ENCODE measurements at places on chromosomes 5 and 9.

DNA sequence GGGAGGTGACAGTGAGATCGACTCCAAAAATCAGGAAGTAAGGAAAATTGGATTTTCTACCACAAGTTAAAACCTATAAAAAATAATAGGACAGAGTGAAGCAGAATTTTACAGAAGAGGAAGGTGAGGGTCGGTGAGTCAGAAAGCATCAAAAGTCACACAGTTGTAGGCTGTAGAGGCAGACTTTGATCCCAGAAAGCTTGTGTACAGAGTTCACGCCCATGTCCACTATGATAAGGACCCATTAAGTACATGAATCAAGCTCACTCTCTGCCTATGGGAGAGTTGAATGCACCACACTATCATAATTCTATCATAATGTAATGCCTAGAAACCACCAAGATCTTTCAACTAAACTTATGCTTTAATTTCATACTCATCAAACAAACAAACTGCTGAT is 291.2 kb downstream of the PRELID2 start:
- DNase-seq: peak; percentile 21

DNA sequence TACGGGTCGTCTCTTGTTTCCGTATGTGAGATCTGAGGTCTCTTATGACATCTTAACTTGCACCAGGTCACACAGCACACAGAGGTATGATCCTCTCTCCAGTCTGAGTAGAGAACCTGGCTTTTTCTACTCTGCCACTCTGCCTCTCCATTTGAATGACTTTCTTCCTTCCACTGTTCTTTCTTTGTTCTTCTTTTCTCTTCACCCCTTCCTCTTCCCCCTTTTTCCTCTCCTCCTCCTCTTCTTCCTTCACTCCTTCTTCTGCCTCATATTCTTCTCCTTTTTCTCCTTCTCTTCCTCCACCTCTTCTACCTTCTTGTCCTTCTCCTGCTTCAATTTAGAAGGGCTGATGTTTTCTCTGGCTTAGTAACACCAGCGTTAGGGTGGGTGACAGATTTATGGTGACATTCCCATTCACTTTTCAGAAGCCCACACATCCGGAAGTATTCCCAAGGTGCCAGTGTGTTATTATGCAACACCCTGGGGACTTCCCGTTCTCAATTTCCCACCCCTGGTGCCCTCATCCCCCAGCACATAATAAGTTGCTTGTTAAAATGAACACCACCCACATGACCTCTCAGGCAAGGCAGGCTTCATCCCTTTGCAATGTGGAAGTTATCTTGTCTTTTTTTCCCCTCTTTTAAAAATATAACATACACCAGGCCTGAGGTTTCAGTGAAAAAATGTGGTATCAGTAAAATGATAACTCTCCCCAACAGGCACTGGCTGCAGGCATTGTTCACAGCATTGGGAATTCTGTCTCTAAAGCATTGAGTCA is 122.0 kb downstream of the PAPPA start:
- DNase-seq: peak; percentile 8

GRCh38 chr5:125302577-125302976 is 556.1 kb upstream of the ZNF608 start:
- no peak for DNase-seq

GRCh38 chr5:170749911-170750431 is 33.6 kb upstream of the GABRP start:
- DNase-seq: no peak

DNA sequence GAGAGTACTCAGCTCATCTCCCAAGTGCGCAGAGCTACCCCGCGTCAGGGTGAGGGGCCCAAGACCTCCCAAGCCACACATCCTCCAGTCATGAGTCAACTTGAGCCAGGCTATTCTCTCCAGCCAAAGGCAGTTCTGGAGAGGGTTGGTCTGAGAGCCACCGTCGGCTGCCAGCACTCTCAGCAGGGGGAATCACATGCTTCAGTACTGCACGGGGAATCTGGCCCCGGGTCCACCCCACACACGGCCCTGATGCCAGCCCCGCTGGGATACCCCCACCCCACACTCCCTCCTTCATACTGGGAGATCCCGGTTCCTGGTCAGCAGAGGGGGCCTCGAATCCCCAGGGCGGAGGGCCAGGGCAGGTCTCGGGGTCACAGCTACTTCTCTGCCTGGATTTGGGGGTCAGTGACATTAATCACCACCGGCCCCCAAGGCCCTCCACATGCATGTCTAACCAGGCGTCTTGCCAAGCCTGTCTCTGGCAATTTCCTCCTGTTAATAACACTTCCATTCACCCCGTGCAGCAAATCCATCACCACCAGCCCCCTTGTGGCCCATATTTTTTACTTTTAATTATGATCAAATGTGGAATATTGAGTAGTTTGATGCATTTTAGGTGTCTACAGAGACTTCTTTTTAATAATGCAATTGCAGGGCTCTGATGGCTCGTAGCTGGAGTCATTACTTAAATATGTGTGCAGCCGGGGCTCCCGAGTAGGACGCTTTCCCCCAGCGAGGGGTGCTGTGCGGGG is 102.9 kb upstream of the PPP1R26 start:
- no peak for DNase-seq

DNA sequence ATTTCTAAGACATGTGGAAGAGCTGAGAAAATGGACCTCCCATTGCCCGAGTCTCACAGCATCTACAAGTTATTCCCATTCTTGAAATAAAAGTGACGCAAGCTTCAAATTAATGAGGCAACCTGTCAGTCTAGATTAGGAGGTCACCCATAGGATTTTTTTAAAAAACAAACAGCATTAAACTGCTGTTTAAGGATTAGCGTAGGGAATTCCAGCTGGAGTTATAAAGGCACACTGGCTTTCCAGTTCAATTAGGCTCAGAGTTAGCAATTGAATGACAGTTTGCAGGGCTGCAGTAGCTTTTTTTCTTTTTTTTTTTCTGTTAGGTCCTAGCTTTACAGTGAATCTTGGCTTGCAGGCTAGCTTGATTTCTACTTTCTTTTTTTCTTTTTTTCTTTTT is 16.2 kb downstream of the PRKACG start:
- DNase-seq: no peak

- no peak for DNase-seq
Observed at GRCh38 chr5:169657127-169657526, 20.1 kb downstream of the DOCK2 start.

DNA sequence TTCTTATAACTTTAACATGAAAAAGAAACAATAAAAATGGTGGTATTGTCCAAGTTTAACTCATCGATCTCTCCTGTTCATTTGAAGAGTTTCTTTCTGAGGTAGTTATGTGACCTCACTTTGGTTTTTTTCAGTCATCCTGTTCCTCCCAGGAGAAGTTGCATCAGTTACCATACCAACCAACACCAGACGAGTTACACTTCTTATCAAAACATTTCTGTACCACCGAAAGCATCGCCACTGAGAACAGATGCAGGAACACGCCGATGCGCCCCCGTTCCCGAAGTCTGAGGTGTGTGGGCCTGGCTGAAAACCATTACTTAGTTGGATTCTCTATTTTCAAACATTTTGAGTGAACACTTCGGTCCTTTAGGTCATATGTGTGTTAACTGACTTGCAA is 96.3 kb downstream of the CD180 start:
- DNase-seq: no peak

GRCh38 chr5:96952974-96953730 is 17.3 kb downstream of the LNPEP start:
- no peak for DNase-seq

DNA sequence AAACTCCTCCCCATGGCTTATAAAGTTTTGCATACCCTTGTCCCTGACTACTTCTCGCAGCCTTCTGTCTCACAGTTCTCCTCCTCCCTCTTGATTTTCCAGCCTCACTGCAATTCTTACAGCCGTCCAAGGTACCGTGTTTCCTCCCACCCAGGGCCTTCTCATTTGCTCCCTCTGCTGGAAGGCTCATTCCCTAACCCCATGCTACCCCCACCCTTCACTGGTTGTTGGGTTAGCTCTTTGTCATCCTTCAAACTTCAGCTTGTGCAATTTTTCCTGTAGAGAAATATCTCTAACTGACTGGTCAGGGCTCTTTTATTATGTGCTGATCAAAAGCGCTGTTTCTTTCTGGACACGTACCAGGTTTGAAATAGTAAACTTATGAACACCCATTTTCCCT is 329.2 kb downstream of the EBF1 start:
- DNase-seq: peak; percentile 44

- DNase-seq: peak; percentile 84
Observed at GRCh38 chr5:176810081-176810597, at the start of gene UNC5A. Gene UNC5A, plus strand, starts transcription at chr5:176810559. Its CDS starts 192 bp downstream, at chr5:176810751.

GRCh38 chr5:58156361-58156760 is 303.5 kb downstream of the PLK2 start:
- no peak for DNase-seq

GRCh38 chr9:99732715-99733114 is 89.0 kb upstream of the NR4A3 start:
- no peak for DNase-seq

DNA sequence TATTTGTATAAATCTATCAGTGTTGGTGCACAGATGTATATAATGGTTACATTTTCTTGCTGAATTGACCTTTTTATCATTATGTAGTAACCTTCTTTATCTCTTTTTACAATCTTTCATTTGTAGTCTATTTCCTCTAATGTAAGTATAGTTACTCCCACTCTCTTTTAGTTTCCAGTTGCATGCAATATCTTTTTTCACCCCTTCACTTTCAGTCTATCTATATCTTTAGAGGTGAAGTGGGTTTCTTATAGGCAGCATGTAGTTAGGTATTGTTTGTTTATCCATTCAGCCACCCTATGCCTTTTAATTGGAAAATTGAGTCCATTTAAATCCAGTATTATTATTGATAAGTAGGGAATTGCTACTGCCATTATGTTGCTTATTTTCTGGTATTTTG is 6.1 kb upstream of the EMB start:
- no peak for DNase-seq

GRCh38 chr9:90815183-90815943 is 13.7 kb downstream of the SYK start:
- DNase-seq: no peak

- no peak for DNase-seq
Observed at GRCh38 chr9:137007816-137008270, 11.5 kb upstream of the CLIC3 start.

DNA sequence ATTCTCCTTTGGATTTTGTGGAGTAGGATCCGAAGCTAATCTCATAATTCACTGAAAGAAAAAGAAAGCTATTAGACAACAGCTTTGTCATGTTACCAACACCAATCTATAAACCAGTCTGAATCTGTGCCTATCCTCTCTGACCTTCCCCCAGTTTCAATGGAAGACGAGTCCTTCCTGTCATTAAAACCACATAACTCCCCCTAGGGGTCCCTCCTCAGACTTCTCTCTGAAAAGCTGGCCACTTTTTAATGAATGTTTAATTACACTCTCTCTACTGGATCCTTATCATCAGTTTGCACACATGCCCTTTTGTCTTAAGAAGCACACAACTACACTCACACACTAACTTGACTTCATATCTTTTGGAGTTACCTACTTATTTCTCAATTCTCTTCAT is 98.0 kb upstream of the TSLP start:
- DNase-seq: no peak

GRCh38 chr5:159440235-159440634 is 109.9 kb upstream of the IL12B start:
- DNase-seq: no peak

GRCh38 chr5:60843936-60844905 is at the start of gene ELOVL7:
Gene ELOVL7, minus strand, starts transcription at chr5:60844269. Its CDS starts 56,872 bp downstream, at chr5:60787397.
- peak; percentile 83 for DNase-seq

Measured in HuH-7 (cell line).